ENCODE measurements at places on chromosomes 5 and 9.

- no peak for DNase-seq
Measured at GRCh38 chr5:58143181-58143580, 316.7 kb downstream of the PLK2 start.

GRCh38 chr5:33944543-33945132 is 8.5 kb downstream of the RXFP3 start:
- no peak for DNase-seq

DNA sequence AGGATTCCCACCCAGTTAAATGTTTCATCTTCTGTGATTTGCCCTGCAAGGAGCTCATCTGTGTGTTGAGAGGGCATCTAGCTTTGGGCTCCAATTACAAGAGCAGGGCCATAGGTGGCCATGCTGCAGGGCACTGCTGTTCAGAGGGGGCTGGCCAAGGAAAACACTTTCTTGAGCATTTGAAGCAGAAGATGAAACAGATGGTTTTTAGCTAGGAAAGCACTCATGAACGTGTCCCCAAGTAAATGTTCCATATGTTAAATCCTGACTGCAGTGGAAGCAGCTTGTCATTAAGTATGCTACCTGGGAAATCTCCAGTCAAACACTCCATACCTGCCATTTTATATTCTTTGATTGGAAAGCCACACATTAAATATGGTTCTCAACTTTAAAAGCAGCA is 176.6 kb downstream of the FBXL7 start:
- no peak for DNase-seq

GRCh38 chr5:150609843-150610584 is 30.4 kb upstream of the SYNPO start:
- no peak for DNase-seq

- DNase-seq: no peak
Measured at GRCh38 chr9:33881635-33882034, 64.7 kb downstream of the UBE2R2 start.

DNA sequence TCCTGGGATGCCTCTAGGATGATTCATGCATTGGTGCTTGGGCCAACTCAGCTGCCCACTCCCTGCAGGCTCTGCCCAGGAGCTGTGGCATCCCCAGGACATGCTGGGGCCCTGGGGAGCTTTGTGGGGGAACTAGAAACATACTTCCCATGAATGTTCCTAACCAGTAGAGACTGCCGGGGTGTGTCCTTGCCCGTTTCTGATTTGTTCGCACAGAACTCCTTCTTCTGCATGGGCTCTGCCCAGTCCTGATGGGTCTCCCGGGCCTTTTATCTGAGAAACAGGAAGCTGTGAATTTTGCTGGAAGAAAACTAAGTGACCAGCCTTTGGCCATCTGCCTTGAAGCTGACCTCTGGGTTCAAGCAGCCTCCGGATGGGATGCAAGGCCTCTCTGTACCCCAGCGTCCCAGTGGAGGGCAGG is 71.6 kb upstream of the RNU6ATAC start:
- no peak for DNase-seq

- DNase-seq: no peak
Measured at GRCh38 chr9:12956261-12956660, 181.4 kb downstream of the LURAP1L start.

GRCh38 chr5:10601246-10602030 is 37.6 kb downstream of the ANKRD33B start:
- no peak for DNase-seq

GRCh38 chr5:92800365-92800764 is 780.7 kb downstream of the NR2F1-AS1 start:
- DNase-seq: no peak

DNA sequence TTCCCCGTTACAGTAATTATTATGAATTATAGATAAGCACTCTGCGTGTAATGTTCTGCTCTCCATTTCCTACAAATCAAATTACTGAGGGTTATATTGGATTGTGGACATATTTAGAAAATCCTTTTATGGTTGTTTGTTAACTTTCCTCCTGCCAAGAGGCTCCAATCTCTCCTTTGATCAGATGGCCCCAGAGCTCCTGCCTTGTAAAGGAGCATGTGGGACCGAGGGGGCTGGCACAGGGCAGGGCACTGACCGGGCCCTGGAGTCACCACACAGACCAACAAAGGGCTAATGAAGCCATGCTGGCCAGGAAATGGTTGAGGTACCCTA is 415.9 kb downstream of the EFNA5 start:
- DNase-seq: no peak

GRCh38 chr5:93054424-93055163 is 526.4 kb downstream of the NR2F1-AS1 start:
- no peak for DNase-seq

DNA sequence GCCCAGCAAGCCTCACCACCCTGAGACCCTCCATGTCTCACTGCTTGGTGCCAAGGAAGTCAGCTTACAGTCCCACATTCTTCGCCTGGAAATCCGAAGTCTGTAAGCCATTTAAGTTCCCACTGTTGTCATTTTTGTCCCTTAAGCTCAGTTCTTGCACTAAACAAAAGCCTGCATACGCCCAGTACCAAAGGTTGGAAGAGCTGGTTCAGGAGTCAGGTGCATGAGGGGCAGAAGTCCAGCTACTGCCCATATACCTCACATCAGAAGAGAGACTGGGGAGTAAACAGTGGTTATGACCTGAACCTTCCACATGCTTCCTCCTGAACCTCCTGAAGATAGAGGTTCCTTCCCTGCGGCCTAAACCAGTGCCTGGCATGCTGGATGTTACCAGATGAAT is 146.0 kb downstream of the FRMD3 start:
- no peak for DNase-seq

- DNase-seq: no peak
Measured at GRCh38 chr5:131848662-131849061, 51.8 kb upstream of the FNIP1 start.

DNA sequence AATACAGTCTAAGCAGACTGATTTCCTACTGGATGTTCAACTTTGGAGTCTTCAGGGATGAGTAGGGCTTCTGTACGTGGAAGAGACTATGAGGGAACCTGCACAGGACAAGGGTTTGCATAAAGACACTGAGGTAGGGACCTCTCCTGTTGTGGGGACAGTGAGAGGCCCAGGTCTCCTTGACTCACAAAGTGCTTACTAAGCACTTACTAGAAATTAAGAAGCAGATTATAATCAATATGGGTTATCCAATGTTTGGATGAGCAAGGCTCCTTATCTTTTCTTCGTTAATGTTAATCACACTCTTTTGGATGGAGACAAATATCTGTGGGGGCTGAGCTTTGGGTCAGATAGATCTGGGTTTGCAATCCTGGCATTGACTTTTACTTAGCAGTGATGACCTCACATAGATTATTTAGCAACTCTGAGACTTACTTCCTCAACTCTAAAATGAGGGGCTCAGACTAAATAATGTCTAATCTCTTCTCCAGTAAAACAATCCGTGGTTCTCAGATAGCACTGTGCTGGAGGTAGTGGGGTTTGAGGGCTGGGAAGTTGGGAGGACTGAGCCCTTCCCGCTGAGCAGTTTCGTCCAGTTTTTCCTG is 45.9 kb downstream of the PDCD1LG2 start:
- DNase-seq: no peak

GRCh38 chr9:121835587-121836365 is 184.3 kb downstream of the DAB2IP start:
- DNase-seq: no peak

GRCh38 chr5:172644266-172644665 is 3.2 kb downstream of the NEURL1B start:
- no peak for DNase-seq

DNA sequence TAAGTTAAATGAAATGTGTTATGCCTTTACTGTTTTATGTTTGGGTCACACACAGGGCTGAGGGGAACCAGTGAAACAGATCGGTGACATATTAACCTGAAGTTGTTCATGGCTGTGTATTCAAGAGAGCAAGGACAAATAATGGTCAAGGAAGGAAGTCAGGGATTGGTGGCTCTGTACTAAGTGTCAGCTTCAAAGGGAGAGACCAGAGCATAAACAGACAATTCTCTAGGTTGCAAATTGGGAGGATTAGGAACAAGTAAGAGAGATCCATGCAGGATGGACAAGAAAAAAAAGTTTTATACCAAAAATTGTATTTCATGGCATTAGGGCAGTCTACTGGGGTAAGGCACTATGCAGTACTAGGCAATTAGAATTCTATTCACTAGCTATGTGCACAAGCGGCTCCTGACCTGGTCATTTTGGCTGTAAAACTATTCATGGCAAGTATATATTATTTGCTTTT is 156.3 kb downstream of the PLPPR1 start:
- no peak for DNase-seq

DNA sequence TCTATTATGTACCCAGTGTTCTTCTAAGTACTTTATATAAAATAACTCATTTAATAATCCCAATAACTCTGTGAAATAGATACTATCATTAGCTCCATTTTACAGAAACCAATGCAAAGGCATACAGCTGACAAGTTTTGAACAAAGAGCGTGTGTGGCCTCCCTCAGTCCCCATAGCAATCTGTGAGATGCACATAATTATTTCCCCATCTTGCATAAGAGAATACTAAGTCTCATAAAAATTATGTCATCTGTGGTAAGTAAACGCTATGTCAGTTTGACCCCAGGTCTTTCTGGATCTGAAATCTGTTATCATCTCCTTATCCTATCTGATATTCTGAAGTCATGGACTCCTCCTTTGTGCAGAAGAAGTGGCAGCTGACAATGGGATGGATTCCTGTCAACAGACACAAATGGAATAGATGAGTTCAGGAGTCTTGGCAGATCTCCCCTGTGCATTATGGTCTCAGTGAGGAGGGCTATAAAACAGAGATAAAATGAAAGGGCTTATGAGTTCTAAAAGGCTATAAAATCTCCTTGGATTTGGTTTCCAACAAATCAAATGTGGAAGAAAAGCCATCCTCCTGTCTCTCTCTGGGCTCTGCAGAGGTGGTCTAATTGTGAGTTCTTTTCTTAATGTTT is 162.5 kb upstream of the TLE4 start:
- DNase-seq: no peak

DNA sequence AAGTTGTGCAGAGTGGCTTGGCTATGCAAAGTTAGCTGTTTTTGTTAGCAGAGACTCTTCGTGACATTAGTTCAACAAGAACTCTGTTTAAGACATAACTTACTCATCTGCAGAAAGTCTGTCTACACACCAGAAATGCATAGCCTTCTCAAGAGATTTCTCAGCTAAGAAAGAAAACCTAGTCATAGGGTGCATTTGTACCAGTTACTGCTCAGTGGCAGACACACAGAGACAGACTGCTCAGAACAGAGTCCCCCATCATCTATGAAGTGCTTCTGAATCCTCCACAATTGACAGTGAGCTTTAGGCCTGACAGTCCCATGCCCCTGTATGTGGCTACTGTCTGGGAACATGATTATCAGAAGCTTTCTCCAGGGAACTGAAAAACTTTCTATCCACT is 56.1 kb upstream of the IFNK start:
- DNase-seq: no peak

- DNase-seq: no peak
Measured at GRCh38 chr5:74517700-74518099, 122.8 kb downstream of the ENC1 start.

DNA sequence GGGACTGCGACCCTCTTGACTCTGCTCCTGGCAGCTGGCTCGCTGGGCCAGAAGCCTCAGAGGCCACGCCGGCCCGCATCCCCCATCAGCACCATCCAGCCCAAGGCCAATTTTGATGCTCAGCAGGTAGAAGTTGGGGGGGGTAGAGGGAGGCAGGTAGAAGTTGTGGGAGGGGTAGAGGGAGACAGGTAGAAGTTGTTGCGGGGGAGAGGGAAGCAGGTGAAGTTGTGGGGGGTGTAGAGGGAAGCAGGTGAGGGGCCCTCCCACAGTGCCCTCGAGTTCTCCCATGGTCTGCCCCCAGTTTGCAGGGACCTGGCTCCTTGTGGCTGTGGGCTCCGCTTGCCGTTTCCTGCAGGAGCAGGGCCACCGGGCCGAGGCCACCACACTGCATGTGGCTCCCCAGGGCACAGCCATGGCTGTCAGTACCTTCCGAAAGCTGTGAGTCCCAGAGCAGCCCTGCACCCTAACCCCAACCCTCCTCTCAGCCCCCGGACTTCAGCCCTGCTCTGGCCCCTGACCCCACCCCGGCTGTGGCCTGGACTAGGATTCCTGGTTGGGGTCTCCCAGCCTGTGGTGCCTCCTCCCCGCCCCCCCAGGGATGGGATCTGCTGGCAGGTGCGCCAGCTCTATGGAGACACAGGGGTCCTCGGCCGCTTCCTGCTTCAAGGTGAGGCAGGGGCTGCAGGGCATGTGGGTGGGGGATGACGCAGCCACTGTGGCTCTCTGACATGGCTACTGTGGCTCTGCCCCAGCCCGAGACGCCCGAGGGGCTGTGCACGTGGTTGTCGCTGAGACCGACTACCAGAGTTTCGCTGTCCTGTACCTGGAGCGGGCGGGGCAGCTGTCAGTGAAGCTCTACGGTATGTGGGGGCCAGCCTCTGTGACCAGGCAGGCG is 537 bp downstream of the C8G start:
- DNase-seq: no peak

DNA sequence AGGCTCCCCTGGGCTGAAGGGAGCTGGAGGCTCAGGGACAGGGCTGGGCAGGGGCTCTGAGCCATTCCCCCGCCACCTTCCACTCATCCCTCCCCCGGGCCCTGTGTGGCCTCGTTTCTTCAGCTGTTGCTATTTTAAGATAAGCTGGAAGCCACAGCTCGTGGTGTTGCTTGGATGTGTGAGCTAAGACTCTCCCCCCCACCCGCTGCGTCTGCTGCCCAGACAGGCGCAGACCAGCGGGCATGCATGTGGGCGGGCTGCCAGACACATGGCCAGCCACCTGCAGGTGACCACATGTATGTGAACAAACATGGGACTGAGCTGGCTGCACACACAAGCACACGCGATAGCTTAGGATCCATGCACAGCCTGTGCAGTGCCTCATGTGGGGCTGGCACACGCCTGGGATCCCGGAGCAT is 8.7 kb downstream of the SNCB start:
- DNase-seq: no peak

GRCh38 chr5:50606179-50606578 is 60.3 kb upstream of the PARP8 start:
- no peak for DNase-seq

DNA sequence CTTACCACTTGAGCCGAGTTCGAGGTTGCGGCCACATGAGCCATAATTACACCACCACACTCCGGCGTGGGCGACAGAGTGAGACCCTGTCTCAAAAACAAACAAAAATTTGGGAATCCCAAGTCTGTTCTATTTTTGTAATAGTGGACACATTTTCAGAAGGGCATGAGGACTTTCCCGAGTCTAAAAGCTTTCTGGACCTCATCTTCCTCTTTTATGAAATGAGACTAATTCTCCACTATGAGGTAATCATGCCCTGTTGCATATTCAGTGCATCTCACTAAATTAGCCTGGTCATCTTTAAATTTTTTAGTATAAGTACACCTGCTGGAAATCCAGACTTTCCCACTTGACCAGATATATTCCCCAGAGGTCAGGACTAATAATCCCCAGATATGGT is 55.7 kb downstream of the GGTA1 start:
- no peak for DNase-seq

GRCh38 chr9:87478226-87478992 is 19.3 kb upstream of the DAPK1 start:
- no peak for DNase-seq

- DNase-seq: peak; percentile 86
Measured at GRCh38 chr9:136631038-136632000, 31.4 kb upstream of the EGFL7 start.

GRCh38 chr5:135186662-135187522 is 152.9 kb upstream of the PITX1 start:
- DNase-seq: no peak

GRCh38 chr5:16713386-16713928 is 96.7 kb upstream of the RETREG1 start:
- no peak for DNase-seq

Measured in GM13976 (cell line).